ENCODE measurements at places on chromosomes 11 and 22.

GRCh38 chr11:1111545-1112212, 37.0 kb downstream of the MUC2 start:
- DNase-seq, result no peak

GRCh38 chr22:22953791-22954190, 66.2 kb downstream of the IGLL5 start:
- DNase-seq, result no peak

DNA sequence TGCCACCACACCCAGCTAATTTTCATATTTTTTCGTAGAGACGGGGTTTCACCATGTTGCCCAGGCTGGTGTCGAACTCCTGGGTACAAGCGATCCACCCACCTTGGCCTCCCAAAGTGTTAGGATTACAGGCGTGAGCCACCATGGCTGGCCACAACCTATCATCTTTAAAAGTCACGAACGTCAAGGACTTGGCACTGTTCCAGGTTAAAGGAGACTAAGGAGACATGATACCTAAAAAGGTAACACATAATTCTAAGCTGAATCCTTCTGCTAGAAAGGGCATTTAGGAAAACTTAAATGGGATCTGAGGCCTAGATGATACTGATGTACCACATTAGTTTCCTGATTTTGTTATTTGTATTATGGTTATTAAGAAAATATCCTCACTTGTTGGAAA, 43.3 kb upstream of the SYT9 start:
- no peak for DNase-seq

- no peak for DNase-seq
These were observed 37.8 kb downstream of the PPP6R3 start for GRCh38 chr11:68498321-68498720.

GRCh38 chr11:128506999-128507611, 80.3 kb downstream of the ETS1 start:
- no peak for DNase-seq

- no peak for DNase-seq
These were observed 6.8 kb downstream of the MALAT1 start for GRCh38 chr11:65505466-65506289.

DNA sequence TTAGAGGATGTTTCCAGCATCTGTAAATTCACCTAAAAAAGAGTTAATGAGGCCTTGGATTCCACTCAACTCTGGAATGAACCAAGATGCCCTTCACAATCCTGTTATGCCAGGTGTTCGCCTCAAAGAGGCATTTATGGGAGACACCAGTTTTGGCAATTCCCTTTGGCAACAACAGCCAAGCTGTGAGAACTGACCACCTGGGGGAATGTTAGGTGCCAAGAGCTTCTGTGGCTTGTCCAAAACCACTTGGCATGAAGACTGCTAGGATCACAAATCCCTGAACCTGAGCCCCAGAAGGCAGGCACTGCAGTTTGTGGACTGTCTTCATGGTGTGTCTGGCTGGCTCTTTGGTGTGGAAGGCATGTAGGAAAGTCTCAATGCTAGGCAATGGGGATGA, 164.4 kb upstream of the BDNF start:
- no peak for DNase-seq

- no peak for DNase-seq
These were observed 4.7 kb downstream of the GUCD1 start for GRCh38 chr22:24550028-24550901.

- no peak for DNase-seq
These were observed 32.6 kb upstream of the TOLLIP start for GRCh38 chr11:1341928-1342524.

DNA sequence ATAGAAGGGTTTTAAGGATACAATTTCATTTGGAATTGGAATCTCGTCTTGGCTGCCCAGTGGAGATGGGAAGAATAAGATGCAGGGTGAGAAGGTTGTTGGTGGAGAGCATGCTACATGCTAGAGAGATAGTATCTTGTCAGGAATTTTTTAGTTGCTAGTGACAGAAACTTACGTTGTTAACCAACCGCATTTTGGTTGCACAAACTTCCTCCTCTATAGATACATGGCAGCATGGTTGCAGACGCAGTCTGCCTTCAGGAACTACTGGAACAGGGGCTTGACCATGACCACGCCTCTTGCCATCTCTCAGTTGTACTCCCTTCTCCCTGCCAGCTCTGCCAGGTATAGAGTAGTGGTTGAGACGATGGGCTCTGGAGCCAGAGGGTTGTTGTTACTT, 13.5 kb upstream of the CCDC90B start:
- DNase-seq, result no peak

DNA sequence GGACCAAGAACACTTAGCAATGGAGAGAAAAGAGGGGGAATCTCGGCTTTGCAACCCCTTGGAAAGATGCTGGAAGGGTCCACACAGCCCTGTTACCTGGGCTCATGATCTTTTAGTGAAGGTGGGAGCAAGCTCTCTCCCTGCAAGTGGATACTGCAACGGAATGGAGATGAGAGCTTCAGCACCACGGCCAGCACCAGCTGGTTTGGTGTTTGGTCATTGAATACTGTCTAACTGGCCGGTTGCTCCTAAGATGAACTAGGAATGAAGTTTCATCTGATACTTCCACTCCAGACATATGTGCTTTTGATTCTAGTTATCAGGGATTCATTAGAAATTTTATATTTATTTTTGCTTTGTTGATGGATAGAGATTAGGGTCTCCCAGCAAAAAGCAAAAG, 16.3 kb downstream of the HTR3A start:
- DNase-seq, result no peak

DNA sequence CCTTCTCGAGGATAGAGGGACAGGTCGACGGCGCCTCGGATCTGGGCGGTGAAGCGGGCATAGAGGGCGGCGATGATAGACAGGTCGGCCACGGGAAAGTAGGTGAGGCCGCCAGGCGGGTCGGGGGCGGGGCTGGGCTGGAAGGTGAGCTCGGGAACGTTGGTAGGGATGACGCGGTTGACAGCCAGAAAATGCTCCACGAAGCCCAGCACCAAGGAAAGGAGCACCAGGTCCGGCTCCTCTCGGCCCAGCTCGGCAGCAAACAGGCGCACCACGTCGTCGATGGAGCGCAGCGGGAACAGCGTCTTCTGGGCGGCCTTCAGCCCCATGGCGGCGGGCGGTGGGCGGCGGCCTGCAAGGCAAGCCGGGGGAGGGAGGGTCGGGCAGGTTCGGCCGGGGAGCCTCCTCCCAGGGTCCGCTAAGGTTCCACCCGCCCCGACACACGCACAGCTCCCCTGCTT, 540 bp downstream of the MEN1 start:
- DNase-seq, result no peak

GRCh38 chr11:105274631-105275030, 135.1 kb upstream of the CARD18 start:
- DNase-seq, result no peak

DNA sequence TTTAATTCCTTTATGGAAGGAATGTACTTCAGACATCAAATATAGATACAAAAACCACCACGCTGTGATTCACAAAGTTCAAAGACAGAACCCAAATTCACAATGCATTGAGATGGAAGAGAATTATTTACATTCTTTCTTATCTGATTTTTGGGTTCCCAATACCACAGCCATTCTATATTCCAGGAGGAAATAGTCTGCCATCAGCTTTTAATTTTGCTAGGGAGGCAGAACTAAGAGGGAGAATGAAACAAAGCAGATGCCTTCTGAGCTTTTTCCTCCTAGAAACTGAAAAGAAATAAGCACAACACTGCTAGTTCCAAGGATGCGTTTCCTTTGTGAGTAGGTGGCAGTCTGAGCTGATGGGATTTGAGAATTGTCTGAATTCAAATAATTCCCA, 283.0 kb upstream of the NARS2 start:
- DNase-seq, result no peak

GRCh38 chr11:115202074-115202473, 302.1 kb downstream of the CADM1 start:
- DNase-seq, result no peak

GRCh38 chr11:59791639-59792038, 18.9 kb downstream of the MRPL16 start:
- no peak for DNase-seq

GRCh38 chr11:78289552-78290292, 101.0 kb downstream of the USP35 start:
- DNase-seq, result no peak

GRCh38 chr11:43784866-43785265, 95.8 kb upstream of the ALKBH3 start:
- DNase-seq, result no peak

DNA sequence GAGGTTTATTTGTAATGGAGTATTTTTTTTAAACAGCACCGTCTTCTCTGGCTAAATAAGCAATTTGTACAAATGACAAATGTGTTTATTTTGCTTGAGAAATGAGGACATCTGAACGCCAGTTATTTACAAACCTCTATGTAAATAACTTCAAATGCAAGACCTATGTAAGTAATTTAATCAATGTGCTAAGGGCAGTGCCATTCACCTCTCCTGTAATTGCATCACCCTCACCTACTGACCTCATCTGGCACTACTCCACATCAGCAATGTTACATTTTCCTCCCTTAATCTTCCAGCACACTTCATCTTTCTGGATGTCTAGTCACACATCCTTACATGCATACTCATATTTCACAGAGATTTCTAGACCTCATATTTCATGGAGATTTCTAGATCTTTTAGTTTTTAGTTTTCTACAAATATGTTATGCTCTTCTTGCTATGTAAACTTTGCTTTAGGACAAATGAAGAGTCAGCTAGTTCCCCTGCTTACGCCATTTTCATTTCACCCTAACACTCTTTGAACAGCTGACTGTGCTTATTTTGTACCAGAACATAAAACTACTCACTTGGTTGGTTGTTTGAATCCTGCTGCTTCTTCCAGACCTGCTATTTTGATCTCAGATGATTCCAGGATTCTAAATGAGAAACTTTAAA, 238.6 kb downstream of the GRM5 start:
- no peak for DNase-seq

- DNase-seq, result no peak
These were observed 53.8 kb upstream of the BIRC3 start for GRCh38 chr11:102263379-102264003.

DNA sequence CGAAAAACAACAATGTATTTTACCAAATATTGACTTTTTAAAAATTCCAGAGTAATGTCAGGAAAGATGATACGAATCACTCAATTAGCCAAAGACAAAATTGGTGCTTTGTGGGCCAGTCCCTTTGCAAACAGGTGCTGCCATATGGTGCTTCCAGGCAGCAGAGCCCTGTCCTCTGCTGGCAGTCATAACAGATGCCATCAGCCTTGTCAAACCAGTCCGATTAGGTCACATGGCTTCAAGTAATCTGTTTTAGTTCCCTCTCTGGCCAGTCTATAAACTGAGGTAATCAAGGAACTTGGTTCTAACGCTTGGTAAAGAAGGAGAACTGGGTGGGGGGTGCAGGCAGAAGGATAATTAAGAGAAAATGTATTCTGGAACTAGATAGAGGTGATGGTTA, 49.1 kb upstream of the CAPRIN1 start:
- no peak for DNase-seq

DNA sequence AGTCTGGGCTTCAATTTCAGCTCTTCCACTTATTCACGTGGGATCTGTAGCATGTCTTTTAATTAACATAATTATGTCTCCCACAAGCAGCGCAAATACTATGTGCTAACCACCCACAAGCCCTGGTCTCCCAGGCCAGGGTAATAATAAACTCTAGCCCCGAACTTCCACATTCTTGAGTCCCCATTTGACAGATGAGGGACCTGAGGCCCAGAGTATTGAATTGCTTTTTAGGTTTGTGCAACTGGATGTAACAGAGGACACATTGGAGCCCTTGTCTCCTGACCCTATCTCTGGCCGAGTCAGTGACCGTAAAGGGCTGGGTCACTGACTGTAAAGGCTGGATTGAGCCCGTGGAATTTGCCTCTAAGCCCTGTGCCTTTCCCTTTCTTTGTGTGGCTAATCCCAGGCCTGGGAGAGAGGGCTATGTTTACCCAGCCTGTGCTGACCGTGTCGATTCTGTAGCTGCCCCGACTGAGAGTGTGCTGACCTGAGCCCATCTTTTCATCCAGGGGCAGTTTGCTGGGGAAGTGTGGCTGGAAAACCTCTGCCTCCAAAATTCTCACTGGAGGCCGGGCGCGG, 3.9 kb downstream of the CRYBB2 start:
- no peak for DNase-seq

DNA sequence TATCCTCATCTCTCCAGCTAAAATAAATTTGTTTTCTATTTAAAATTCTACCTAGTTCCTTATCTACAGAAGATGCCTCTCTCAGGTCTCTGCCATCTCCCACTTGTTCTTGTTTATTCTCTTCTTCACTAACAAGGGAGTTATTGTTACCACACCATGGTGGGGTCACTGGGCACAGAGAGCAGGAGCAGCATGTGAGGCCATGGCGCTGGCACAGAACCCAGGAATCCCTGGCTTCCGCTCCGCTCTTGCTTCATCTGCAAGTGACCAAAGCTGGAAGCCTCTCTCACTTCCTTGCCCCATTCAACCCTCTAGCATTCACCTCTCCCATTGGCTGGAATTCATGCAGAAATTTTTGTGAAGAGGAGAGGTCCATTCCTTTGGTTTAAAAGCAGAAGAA, 190.7 kb upstream of the NCAM1 start:
- DNase-seq, result no peak

DNA sequence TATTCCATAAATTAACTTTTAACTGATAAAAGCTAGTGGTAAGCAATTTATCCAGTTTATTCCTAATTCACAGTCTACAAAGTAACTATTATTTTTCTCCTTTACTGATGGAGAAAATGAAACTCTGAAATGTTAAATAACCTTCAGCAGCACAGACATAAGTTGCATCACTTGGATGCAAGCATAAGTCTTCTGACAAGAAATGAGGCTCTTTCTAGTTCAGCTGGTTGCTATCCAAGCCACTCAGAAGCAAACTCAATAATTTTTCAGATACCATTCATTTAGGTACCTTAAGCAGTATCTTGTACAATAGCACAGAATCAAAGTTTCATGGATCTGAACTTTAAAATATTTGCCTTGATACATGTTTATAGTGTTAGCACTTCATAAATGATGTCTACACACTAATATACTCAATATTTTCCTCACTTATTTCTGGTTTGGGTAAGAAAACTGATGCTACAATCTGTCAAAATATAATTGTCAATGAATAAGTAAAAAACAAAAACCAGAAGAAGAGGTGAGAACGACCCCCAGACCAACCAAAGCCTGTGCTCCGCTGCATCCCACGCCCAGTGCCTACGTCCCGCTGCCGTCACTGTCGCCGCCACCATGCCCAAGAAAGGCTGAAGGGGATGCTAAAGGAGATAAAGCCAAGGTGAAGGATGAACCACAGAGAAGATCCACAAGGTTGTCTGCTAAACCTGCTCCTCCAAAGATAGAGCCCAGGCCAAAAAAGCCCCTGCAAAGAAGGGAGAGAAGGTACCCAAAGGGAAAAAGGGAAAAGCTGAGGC, 18.1 kb downstream of the FAM168A start:
- no peak for DNase-seq

DNA sequence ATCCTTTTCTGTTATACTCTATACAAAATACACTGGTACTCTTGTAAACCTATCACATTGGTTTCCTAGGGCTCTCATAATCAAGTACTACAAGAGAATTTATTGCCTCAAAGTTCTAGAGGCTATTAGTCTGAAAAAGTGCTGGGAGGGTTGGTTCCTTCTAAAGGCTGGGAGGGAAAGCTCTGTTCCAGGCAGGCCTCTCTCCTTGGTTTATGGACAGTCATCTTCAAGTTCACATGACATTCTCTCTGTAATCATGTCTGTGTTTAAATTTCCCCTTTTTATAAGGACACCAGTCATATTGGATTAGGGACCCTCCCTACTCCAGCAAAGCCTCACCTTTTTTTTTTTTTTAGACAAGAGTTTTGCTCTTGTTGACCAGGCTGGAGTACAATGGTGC, 9.1 kb downstream of the SLC36A4 start:
- no peak for DNase-seq
